Activated naive CD4-positive, alpha-beta T cell (primary cell): ENCODE measurements at places on chromosomes 2 and 18.

DNA sequence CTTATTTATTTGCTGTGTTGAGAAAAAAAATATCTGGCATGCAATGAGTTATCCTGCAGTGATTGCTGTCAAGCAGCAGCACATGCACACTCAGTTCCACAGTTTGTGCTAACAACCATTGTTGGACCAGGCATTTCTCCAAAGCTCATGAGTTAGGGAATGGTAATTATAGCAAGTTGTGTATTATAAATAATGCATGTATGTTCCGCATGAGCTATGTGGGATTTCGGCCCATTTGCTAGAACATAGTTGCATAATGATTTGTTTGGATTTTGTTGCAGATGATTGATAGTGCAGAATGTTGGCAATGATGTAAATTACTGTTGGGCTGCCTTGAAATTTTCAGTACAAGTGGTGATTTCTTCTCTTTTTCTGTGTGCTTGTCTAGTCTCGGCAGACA, 10.7 kb downstream of the KCNJ3 start:
- no peak for DNase-seq

GRCh38 chr18:7608781-7609201, 41.7 kb downstream of the PTPRM start:
- no peak for DNase-seq

GRCh38 chr2:217954051-217954450, 48.7 kb downstream of the TNS1 start:
- no peak for DNase-seq

DNA sequence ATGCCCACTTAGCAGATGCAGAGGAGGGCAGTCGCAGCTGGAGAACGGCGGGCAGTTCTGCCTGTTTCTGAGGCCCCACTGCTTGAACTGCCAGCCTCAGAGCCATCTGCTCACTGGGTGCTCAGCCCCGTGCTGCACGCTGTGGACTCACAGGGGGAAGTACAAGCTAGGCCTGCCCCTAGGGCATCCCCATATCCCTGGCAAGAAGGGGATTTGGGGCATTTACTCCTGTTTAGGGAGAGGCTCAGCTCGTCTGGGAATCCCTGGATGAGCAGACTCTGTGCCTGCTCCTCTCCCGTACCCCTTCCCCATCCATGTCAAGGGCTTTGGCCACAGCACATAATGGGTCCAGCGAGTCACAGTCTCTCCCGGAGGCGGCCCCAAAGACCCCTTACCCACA, 169.8 kb upstream of the PKDCC start:
- no peak for DNase-seq

DNA sequence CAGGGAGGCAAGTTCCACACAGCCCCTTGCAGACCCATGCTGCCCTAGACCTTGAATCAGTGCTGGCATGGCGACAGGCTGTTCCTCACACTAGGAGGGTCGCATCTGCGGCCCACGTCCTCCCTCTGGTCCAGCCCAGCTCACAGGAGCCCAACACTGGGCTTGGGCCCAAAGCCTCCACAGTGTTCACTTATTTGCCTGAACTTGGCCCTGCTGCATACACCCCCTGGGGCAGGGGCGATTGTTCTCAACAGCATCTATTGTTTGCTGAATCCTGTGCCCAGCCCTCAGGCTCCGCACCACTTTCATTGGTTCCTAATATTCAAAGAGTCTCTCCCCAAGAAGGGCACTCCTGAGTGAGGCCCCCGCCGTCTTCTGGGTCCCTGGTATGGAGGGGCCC, 90.7 kb downstream of the ZBTB7C start:
- no peak for DNase-seq

DNA sequence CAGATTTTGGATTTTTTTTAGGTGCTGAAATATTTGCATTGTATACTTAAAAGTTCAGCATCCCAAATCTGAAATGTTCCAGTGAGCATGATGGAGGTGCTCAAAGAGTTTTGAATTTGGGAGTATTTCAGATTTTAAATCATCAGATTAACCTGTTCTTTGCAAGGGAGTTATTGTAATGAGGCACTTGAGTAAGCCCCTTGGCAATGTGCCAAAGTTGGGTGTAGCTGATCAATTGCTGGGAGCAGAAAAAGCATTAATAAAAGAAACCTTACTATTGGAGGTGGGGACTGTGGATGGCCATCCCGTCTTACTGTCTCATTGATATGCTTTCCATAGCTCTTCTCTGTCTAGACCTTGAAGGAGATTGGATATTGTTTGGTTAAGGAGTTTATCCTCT, 28.3 kb downstream of the MALT1 start:
- no peak for DNase-seq

DNA sequence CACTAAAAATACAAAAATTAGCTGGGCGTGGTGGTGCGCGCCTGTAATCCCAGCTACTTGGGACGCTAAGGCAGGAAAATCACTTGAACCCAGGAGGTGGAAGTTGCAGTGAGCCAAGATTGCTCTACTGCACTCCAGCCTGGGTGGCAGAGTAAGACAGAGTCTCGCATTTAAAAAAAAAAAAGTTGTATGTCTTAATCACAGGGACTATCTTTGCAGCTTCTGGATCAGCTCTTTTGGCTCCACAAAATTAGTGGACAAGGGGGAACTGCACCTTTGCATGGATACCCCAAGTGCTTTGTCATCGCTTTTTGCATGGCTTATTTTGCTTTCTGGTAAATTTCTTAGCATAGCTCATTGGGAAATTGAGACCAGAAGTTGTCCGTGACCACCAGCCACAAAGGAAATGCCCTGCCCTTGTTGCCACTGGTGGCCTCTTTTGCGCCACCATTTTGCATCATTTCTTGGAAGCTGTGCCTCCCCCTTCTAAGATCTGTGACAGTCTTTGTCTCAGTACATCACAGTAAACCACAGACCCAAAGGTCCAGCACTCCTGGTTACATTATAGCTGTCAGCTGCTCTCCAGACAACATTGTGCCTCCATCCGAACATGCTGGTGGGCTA, 43.9 kb upstream of the PCBP1 start:
- no peak for DNase-seq
